Renal cortical epithelial cell (primary cell): ENCODE measurements at places on chromosomes 13 and 19. TPM values are rescaled to one million over a fixed set of nuclear protein-coding genes. Genes with fewer than 3 reads are reported as not detected.
A peak's percentile ranks its signal among the peaks of the same experiment; 100 is the strongest.

SUGT1 gene
- 55.9 and 70.7 TPM in 2 replicates for total RNA-seq

OPA3 gene
- 8.7 and 14.5 TPM in 2 replicates for total RNA-seq

- no peak for DNase-seq
Observed at GRCh38 chr13:20921572-20921971, 19.0 kb upstream of the XPO4 start.

DNA sequence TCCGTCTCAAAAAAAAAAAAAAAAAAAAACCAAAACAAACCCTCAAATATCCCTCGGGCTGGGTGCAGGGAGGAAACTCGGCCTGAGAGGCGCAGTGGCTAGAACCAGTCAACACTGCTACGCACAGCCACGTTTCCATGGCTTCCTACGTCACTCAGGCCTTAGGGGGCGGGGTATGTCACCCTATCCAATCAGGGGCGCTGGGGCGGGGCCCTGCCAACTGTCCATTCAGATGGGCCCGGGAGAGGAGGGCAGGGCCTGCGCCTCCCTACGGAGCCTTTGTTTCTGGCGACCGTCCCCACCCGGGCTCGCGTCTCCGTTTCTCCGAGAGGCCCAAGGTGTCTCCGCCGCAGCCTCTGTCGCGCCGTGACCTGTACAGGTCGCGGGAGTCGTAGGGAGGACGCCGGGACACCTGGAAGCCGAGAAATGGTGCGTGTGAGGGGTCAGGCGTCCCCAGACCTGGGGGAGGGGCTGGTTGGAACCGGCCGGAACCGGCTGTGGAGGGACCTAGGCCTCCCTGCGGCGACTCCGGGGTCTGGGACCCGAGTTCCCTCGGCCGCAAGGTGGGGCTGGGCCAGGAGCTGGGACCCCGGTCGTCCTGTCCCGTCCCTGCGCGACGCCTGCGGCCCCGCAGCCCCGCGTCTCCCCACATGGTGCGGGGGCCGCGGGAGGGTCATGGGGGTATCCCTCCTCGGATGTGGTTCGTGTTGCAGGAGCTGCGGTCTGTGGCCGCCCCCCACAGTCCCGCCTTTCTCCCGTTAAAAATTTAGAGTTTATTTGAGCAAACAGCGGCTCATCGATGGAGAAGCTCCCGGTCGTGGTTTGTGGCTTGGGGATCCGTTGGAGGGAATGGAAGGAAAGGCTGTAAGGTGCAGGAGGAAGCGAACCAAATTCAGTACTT lies at the start of gene ZNF627:
ZNF627 (plus strand) TSS at position 282 of the 901 bp plus-strand sequence; CDS start at position 427, 145 bp downstream.
- DNase-seq = peak; percentile 95

DNA sequence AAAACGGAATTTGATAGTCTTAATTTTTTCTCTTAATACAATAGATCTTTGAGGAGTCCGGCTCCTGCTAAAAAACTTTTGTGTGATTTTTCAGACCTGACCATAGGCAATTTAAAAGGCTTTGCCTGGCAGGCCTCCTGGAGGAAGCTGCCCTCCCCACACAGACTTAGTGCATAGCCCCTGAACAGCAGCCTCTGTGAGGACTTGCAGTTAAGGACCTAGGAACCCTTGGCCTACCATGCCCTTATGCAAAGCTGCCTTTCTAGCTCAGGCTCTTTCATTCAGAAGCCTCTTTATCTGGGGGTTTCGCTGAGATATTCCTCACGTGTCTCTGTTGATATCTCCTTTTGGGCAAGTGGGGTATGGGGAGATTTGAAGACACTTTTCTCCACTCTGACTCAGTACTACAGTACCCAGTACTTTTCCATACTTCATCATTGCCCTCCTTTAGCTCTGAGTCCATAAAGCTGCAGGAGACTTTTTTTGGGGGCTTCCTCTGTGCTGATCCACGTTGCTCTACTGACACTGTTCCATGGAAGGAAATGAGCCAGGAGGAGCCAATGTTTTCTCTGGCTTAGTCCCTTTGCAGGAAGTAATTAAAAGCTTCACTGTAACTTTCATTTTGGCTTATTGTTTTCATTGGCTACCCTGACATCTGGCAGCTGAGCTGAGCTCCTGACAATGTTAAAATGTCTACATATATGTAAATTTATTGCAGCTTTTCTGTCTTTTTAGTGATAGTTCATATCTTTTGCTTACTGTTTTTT lies 283.1 kb downstream of the TDRD3 start:
- DNase-seq = no peak
